Ascending aorta (tissue), 2 donors: ENCODE measurements at places on chromosomes 3 and 15.

- H3K4me3 ChIP-seq = no peak overlapping the region
- H3K36me3 ChIP-seq = peaks cover 74% of the 10 kb centered on the region
- no peaks in the 10 kb centered on the region for H3K4me1 ChIP-seq
These were observed 55.0 kb downstream of the SETD5 start for GRCh38 chr3:9452417-9452816.

DNA sequence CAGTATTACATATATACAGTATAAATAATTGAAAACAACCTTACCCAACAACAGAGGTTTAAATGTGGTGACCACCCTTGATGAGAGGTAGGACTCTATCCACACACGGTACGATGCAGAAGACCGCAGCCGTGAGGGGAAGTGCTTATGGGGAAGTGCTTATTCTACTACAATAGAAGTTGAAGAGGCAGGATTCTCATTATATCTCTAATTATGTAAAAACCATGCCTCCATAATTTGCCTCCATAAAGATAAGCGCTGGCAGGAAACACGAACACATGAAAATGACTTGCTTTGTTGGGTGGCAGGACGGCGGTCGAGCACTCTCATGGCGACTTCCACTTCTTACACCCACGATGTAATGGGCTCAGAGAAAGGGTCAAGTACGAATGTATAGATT lies 7.2 kb upstream of the MUC13 start:
- no peak overlapping the region for H3K27ac ChIP-seq
- no peak overlapping the region for H3K4me3 ChIP-seq
- no peaks in the 10 kb centered on the region for H3K36me3 ChIP-seq
- no peaks in the 10 kb centered on the region for H3K27me3 ChIP-seq
- DNase-seq = no peak

GRCh38 chr15:94893091-94893490 lies 661.7 kb downstream of the MCTP2 start:
- H3K36me3 ChIP-seq = no peaks in the 10 kb centered on the region
- DNase-seq = no peak
- no peak overlapping the region for H3K27ac ChIP-seq
- no peaks in the 10 kb centered on the region for H3K4me1 ChIP-seq

DNA sequence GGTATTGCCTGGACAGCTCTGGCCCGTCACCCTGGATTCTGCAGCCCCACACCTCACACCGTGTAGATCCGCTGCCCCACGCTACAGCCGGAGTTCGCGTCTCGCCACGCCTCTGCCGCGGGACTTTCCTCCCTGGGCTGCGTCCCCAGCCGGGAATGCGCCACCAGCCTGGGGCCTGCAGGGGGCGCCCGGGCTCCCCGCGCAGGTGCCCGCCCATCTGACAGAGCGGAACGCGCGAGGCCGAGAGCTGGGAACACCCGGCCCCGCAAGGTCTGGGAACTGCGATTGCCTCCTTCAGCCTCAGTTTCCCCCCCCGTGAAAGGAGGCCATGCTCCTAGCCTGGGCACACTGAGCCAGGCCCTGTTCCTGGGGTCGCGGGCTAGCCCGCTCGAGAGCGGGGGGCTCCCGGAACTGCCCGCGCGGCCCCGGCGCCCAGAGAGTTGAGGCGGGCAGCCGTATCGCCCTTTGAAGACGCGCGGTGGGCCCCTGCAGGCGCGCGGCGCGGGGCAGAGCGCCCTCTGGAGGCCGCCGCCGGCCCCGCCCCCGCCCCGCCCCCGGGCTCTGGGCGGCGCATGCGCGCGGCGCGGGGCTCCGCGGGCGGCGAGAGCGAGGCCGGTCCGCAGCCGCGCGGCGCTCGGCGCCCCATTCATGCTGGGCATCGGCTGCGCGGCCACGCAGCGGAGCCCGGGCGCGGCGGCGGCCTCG lies at the start of gene PLXNA1:
PLXNA1 (plus strand) TSS at position 645 of the 705 bp plus-strand sequence. CDS start 5,479 bp downstream, outside the sequence.
- peak within 1 kb of the TSS; percentile 84 for H3K27ac ChIP-seq
- H3K36me3 ChIP-seq = no peaks in the 10 kb centered on the region

DNA sequence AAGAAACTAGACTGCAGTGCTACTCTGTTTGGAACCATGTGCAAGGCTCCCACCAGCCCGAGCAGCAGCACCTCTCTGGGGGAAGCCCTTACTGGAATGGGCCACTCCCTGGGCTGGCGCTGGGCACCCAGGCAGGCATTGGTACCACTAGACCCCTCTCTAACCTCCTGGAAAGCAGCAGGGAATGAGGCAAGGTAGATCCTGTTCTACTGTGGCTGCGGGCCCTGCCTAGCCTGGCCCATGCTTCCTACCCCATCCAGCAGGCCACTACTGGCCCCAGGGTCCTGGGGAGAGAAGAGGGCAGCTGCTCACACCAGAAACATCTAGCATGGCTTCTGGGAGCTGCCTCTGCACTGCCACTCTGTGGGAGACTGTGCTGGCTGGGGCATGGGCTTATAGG lies 44.8 kb downstream of the MESD start:
- no peaks in the 10 kb centered on the region for H3K4me1 ChIP-seq
- H3K27me3 ChIP-seq = no peaks in the 10 kb centered on the region
- peaks cover 29% of the 10 kb centered on the region for H3K36me3 ChIP-seq
- no peak overlapping the region for H3K4me3 ChIP-seq
- DNase-seq = no peak

DNA sequence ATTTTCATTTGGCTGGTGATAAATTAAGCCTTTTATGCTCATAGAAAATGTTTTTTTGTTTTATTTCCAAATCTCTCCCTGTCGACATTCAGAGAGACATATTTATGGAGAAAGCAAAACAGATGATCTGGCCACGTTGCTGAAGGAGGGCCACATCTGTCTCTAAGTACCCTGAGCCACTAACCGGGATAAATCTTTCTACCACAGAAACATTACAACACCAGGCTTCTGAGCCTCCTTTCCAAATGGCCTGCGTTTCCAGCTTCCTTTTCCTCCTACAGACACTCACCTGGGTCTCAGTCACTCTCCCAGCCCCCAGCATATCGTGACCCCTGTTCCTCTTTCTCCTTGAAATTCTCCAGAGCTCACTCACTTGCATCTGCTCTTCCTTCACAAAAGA lies 161.0 kb downstream of the ARRDC4 start:
- no peak for DNase-seq
- no peak overlapping the region for H3K27ac ChIP-seq
- H3K4me3 ChIP-seq = no peak overlapping the region
- no peaks in the 10 kb centered on the region for H3K36me3 ChIP-seq

DNA sequence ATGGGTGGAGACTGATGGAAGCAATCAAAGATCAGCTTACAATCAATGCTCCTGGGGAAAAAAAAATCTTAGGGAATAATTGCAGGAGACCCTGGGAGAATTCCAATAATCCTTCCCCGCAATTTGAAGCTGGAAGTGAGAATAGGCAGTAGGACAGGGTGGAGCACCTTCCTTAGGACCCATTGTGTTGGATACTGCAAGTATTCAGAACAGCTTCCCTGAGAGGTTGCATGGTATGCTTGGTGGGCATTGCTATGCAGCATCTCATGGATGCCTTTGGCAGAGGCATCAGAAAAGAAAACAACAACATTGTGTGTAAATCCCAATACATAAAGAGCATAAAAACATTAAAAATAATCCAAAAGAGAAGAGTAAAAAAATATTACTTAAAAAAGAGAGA lies 24.6 kb upstream of the DUT start:
- no peaks in the 10 kb centered on the region for H3K4me1 ChIP-seq
- no peaks in the 10 kb centered on the region for H3K27me3 ChIP-seq
- DNase-seq = no peak
- H3K36me3 ChIP-seq = no peaks in the 10 kb centered on the region
- H3K4me3 ChIP-seq = no peak overlapping the region

DNA sequence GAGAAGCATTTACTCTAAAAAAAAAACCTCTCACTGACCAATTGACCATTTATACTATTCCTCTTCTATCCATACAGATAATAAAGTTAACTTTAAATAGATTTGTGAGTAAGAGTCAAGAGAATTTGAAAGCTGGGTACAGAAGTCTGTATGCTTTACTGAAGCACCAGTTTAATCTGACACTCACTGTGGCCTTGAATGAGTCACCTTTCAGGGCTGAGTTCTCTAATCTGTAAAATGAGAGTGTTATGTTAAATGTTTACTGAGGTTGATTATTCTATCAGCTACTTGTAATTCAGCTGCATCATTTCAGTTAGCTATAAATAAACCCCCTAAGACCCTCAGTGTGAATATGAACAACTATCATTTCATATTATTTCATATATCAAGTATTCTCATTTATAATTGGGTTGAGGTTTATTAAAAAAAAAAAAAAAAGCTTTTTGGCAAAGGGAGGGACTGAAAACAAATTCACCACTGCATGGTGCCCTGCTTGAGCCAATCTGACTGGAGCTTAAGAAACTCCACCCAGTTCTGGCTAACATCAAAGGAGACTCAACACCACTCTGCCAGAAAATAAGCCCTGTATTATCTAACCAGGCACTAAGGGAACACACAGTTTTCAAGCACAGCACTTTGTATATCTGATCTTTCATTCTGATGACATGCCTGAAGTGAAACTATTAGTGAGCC lies 2.8 kb downstream of the MAP4 start:
- H3K4me1 ChIP-seq = peaks cover 69% of the 10 kb centered on the region
- no peaks in the 10 kb centered on the region for H3K36me3 ChIP-seq
- no peak overlapping the region for H3K4me3 ChIP-seq
- DNase-seq = no peak

DNA sequence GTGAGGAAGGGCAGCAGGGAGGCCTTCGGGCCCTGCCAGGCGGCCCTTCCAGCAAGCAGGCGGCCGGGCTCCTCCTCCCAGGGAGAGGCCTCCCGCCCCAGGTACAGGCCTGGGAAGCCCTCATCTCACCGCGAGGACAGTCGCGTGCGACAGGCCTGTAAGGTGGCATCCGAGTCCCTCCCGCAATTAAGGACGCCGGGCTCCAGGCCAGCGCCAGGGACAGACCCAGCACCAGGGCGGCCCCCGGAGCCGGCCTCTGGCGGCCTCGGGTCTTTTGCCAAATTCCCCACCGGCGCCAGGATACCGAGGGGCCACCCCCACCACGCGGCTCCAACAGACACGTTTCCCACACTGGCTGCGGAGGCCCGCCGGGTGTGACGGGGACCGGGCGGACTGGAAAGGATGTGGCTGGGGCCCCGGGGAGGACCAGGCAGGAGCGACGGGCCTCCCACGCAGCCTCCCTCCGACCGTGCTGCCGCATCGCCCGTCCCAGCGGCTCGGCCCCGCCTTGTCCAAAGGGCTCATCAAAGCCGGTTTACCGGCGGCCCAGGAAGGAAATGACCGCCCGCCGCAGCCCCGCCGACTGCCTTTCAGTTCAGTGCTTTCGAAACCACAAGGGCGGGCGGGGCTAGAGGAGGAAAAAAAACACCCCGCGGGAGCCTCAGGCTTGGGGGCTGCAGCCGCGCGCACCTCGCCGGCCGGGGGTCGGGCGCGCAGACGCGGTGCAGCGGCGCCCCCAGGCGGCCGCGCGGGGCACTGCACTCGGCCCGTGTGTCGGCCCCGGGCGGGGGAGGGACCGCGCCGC lies 11.3 kb downstream of the XXYLT1 start:
- H3K27me3 ChIP-seq = no peaks in the 10 kb centered on the region
- DNase-seq = peak; percentile 95
- H3K27ac ChIP-seq = peak overlapping the region; percentile 80
- peaks cover 15% of the 10 kb centered on the region for H3K4me1 ChIP-seq

DNA sequence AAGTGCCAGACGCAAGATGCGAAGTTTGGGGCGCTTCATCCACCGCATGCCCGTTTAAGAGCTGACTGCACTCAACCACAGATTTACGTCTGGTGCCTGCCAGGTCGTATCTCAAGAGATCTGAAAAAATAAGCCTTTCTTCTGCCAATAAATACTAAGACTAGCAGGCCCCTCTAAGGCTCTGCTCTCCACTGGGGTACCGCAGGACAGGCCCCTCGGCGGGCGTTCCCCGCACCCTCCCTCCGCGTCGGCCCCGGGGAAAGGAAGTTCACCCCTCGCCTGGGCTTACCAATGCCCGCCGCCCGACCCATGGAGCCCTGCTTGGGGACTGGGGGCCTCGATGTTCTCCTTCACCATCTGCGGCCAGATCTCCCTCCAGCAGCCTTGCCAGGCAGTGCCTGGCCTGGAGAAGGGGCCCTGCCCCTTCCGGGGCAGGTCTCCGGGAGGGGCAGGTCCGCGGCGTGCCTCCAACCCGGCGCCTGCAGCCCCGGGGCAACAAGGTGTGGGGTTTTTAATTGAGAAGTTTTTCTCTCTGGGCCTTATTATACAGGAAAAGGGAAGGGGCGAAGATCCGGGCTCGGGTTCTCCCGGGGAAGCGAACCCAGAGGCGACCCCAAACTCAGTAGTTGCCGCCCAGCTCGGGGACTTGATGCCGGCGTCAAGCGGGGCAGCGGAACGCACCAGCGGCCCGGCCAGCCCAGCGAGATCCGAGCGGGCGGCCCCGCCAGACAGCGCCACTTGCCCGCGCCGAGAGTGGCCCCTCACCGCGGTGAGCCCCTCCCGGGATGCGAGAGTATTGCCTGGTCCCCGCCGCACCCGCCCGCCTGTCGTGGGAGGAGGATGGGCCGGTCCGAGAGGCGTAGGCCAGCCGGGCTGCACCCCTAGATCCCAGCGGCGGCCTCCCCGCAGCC lies 735 bp downstream of the GOLGA8B start:
- no peaks in the 10 kb centered on the region for H3K27me3 ChIP-seq
- DNase-seq = no peak
- H3K27ac ChIP-seq = peak overlapping the region; percentile 58
- H3K36me3 ChIP-seq = no peaks in the 10 kb centered on the region

GRCh38 chr15:51623386-51623938 lies 891 bp upstream of the DMXL2 start:
- no peaks in the 10 kb centered on the region for H3K27me3 ChIP-seq
- DNase-seq = no peak
- peak overlapping the region; percentile 89 for H3K4me3 ChIP-seq
- no peaks in the 10 kb centered on the region for H3K36me3 ChIP-seq
- H3K4me1 ChIP-seq = peaks cover 4% of the 10 kb centered on the region
- no peak overlapping the region for H3K27ac ChIP-seq

DNA sequence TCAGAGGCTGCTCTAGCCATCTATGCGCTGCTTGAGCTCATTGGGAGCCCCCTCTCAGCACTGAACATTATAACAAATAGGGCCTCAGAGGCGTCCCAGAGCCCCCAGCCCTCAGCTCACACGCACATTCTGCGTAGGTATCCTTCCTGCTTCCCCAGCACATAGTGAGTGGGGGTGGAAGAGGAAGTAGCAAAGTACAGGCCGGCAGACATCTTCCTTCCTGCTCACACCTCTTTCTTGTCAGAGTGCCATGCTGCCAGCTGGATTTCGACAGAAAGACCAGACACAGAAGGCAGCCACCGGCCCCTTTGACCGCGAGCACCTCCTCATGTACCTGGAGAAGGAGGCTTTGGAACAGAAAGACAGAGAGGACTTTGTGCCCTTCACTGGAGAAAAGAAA lies 16.6 kb downstream of the TMOD2 start:
- H3K4me3 ChIP-seq = no peak overlapping the region
- peaks cover 26% of the 10 kb centered on the region for H3K36me3 ChIP-seq
- no peaks in the 10 kb centered on the region for H3K27me3 ChIP-seq
- DNase-seq = no peak
